ENCODE measurements at places on chromosomes 1 and 21. TPM values are rescaled to one million over a fixed set of nuclear protein-coding genes. Genes with fewer than 3 reads are reported as not detected.

The KCNQ4 gene
- 0.76 TPM for total RNA-seq

The LCE2C gene
- not detected for total RNA-seq

The VWA1 gene
- 56.9 TPM for total RNA-seq

The RNF2 gene
- 33.8 TPM for total RNA-seq

The PCSK9 gene
- 2.1 TPM for total RNA-seq

The PRRX1 gene
- not detected for total RNA-seq

The PAQR7 gene
- total RNA-seq, result 6.4 TPM

Measured in glutamatergic neuron (in vitro differentiated cells).